ENCODE measurements at places on chromosomes 3 and 15.

DNA sequence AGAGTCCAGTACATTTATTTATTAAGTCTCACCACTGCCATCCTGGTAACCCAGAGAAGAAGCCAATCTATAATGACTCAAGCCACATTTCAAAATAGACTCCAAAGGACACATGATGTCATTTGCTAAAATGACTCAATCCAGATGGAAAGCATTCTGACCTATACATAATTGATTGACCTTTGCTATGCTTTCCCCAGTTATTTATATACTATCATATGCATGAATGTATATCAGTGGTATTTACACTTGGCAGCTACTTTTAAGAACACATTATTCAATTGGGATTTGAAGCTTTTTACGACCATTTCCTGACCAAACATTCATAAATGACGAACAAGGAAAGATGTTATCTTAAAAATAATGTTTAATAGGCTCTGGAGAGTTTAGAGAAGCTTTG is 297.2 kb downstream of the FHIT start:
- DNase-seq, result no peak

- DNase-seq, result no peak
Measured at GRCh38 chr3:8458711-8459110, 42.9 kb upstream of the LMCD1 start.

GRCh38 chr3:5220667-5221431 is 33.3 kb downstream of the EDEM1 start:
- no peak for DNase-seq

GRCh38 chr3:84836961-84837360 is 121.8 kb upstream of the CADM2 start:
- no peak for DNase-seq

DNA sequence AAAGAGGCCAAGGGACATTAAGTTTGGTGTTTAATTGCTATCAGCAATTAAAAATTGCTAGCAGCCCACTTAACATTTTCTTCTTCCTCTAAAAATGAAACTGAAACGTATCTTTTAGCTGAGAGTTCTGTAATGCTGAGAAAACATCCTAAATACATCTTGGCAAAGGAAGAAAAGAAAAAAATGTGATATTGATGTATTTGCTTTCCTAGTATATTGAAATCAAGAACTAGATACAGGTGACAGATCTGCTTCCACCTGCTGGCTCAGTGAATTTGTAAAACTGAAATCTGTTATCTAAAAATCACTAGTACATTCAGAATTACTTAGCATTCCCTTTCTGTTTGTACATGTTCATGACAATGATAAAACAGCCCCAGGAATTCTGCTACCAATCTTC is 283.2 kb downstream of the ZBTB20 start:
- DNase-seq, result no peak

DNA sequence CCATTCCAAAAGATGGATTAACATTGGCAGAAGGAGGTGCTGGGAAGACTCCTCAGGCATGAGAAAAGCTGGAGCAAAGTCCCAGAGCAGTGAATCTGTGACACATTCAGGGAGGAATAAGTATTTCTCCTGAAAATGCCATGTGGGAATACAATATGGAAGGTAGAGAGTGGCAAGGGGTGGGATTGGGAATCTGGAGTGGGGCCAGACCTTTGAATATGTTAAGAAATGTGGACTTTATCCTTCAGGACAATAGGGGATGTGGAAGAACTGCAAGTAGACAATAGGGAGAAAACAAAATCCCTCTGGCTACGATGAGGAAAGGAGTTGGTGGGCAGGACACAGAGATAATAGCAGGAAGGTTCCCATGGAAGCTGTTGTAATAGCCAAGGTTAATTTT is 305.6 kb upstream of the TGFBR2 start:
- DNase-seq, result no peak
